ENCODE measurements at places on chromosomes 7 and 10.

DNA sequence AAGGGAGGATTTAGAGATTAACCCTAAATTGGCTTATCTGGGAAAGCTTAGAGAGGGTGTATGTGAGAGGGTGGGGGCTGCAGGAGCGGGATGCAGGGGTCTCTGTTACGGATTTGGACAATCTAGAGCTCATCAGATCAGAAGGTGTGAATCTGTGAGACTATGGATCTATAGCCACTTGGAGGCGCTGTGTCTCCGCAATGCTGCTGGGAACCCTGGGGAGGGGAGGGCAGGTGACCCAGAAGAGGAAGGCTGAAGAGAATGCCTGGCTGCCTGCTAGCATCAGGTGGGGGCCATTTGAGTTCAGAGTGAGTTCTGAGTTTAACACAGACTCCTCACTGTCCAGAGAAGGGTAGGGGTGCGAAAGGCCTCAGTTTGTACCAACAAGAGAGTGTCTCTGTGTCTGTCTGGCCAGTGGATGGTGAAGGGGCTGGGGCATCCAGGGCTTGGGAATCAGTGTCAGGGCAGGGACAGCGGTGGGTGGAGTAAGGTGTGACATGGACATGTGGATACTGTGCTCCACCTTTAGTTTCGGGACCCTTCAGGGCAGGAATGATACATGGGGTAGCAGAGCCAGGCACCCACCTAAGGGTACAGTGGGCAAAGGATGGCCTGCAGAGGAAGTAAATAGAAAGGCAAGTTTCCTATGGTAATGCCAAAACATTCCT, 187.3 kb upstream of the PRSS58 start:
- no peaks in the 10 kb centered on the region for H3K36me3 ChIP-seq
- H3K4me3 ChIP-seq, result no peak overlapping the region
- DNase-seq, result peak; percentile 44
- no peak overlapping the region for H3K27ac ChIP-seq
- H3K4me1 ChIP-seq, result peaks cover 32% of the 10 kb centered on the region
- H3K27me3 ChIP-seq, result no peaks in the 10 kb centered on the region

- H3K4me1 ChIP-seq, result no peaks in the 10 kb centered on the region
- no peak overlapping the region for H3K4me3 ChIP-seq
- H3K36me3 ChIP-seq, result no peaks in the 10 kb centered on the region
- DNase-seq, result no peak
These were observed 493.9 kb downstream of the GLRX3 start for GRCh38 chr10:130630135-130630534.

DNA sequence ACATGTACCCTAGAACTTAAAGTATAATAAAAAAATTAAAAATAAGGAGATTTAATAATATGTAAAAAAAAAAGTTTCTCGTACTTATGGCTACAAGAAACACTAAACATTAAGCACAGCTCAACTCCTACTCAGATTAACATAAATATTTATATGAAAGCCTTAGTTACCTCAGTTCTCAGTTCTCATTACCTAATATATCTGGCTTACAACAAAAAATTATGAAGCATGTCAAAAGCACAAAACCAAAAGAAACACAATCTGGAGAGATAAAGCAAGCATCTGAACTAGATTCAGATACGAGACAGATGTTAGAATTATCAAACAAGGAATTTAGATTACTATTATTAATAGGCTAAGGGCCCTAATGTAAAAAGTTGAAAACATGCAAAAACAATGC, 40.1 kb downstream of the RNF133 start:
- H3K27me3 ChIP-seq, result no peaks in the 10 kb centered on the region
- H3K36me3 ChIP-seq, result no peaks in the 10 kb centered on the region
- DNase-seq, result no peak
- H3K4me3 ChIP-seq, result no peak overlapping the region
- no peaks in the 10 kb centered on the region for H3K4me1 ChIP-seq
- no peak overlapping the region for H3K27ac ChIP-seq

GRCh38 chr10:31158011-31158658, 126.5 kb upstream of the ZNF438 start:
- H3K4me3 ChIP-seq, result no peak overlapping the region
- no peak overlapping the region for H3K27ac ChIP-seq
- no peaks in the 10 kb centered on the region for H3K27me3 ChIP-seq
- no peaks in the 10 kb centered on the region for H3K36me3 ChIP-seq
- no peak for DNase-seq

GRCh38 chr10:58791137-58791536, 278.5 kb downstream of the BICC1 start:
- H3K27me3 ChIP-seq, result no peaks in the 10 kb centered on the region
- no peaks in the 10 kb centered on the region for H3K4me1 ChIP-seq
- DNase-seq, result no peak
- H3K36me3 ChIP-seq, result no peaks in the 10 kb centered on the region
- H3K27ac ChIP-seq, result no peak overlapping the region
- no peak overlapping the region for H3K4me3 ChIP-seq

DNA sequence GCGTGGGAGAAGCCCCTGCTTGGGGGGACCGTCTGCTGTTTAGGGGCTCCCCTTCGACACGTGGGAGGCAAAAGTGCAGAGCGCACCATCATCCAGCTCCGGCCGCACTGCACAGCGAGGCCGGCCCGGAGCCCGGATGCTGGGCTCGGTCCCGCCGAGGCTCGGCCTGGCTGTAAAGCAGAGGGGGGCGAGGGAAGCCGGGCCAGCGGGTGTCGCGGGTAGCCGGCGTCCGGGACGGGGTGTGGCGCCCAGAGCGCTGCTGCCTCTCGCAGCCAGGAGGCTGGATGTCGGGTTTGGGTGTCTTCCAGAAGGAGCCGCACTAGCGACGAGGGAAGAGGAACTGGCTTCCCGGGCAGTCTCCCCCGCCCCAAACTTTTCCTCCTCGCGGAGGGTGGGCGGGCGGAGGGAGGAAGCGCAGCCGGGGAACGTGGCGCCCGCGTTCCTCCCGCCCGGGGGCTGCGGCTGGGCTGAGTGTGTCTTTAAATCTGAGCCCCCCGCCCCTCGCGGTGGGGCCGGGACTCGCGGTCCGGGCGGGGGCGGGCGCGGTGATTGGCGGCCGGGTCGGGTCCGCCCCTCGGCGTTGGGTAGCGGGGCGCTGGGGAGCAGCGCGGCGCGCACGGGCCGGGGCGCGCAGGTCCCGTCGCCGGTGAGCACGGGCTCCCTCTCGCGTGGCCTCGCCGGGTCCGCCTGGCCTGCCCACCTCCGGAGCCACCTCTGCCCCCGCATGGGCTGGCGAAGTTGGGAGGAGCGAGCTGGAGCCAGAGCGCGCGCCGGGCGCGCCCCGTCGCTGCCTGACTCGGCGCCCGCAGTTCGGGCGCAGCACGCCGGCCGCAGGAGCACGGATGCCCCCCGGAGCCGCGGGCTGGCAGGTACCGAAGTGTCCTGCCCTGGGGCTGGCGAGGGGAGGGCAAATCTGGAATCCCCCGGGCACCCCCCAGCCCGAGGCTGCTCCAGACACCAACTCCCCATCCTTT, at the start of gene PALD1:
TSS of gene PALD1 (plus strand) at position 577 of the 974 bp plus-strand sequence. CDS start 47,185 bp downstream, outside the sequence.
- peaks cover 19% of the 10 kb centered on the region for H3K27me3 ChIP-seq
- peaks cover 49% of the 10 kb centered on the region for H3K4me1 ChIP-seq
- peak within 1 kb of the TSS; percentile 86 for H3K27ac ChIP-seq
- peak; percentile 64 for DNase-seq
- H3K4me3 ChIP-seq, result peak within 1 kb of the TSS; percentile 75
- H3K36me3 ChIP-seq, result no peaks in the 10 kb centered on the region

GRCh38 chr7:28354601-28355402, 57.5 kb upstream of the CREB5 start:
- peaks cover 3% of the 10 kb centered on the region for H3K4me1 ChIP-seq
- DNase-seq, result no peak
- H3K27ac ChIP-seq, result no peak overlapping the region
- H3K27me3 ChIP-seq, result peaks cover 4% of the 10 kb centered on the region
- H3K36me3 ChIP-seq, result no peaks in the 10 kb centered on the region
- H3K4me3 ChIP-seq, result no peak overlapping the region

- H3K4me1 ChIP-seq, result peaks cover 28% of the 10 kb centered on the region
- no peak for DNase-seq
- peaks cover 46% of the 10 kb centered on the region for H3K36me3 ChIP-seq
These were observed 37.1 kb downstream of the XPNPEP1 start for GRCh38 chr10:109886037-109886780.

- no peak for DNase-seq
- H3K27ac ChIP-seq, result no peak overlapping the region
- peaks cover 5% of the 10 kb centered on the region for H3K4me1 ChIP-seq
- H3K36me3 ChIP-seq, result no peaks in the 10 kb centered on the region
These were observed 13.0 kb upstream of the CHST15 start for GRCh38 chr10:124106241-124106879.

DNA sequence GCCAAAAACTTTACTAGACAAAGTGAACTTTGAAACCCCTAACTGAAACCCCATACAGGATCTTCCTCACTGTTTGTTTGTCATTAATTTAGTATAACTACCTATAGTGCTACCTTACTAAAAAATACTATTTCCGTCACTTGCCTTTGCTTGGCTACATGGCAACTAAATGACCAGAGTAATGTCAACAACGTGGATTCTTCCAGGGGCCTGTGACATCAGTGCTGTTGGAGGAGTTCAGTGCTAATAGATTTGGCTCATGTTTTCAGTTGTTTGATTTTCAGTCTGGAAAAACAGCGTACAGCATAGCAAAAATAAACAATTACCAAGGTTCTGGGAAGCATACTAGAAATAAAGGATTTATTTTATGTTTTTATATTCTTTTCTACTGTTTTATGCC, 3.0 kb upstream of the ASB15 start:
- peaks cover 7% of the 10 kb centered on the region for H3K27me3 ChIP-seq
- H3K4me3 ChIP-seq, result no peak overlapping the region
- H3K4me1 ChIP-seq, result no peaks in the 10 kb centered on the region
- H3K27ac ChIP-seq, result no peak overlapping the region
- H3K36me3 ChIP-seq, result no peaks in the 10 kb centered on the region
- DNase-seq, result no peak

DNA sequence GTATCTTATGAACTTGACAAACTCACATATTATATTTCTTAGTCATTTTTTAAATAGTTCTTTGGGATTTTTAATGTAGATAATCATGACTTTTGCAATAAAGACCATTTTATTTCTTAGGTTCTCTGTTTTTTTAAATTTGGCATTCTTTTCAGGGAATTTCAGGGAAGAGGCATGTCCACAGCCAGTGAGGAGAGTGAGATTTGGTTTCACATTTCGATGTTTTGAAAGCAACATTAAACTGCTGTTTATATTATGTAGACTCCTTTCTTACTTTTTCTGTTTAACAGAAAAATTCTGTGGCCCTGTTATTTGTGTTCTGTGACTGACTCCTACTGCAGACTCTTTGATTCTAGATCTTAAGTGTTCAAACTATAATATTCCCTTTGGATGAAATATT, 153.7 kb downstream of the FAM107B start:
- DNase-seq, result no peak
- no peak overlapping the region for H3K27ac ChIP-seq
- no peaks in the 10 kb centered on the region for H3K27me3 ChIP-seq
- H3K4me3 ChIP-seq, result no peak overlapping the region
- no peaks in the 10 kb centered on the region for H3K36me3 ChIP-seq

GRCh38 chr10:123402656-123403055, 248.5 kb downstream of the BUB3 start:
- H3K4me3 ChIP-seq, result no peak overlapping the region
- H3K27ac ChIP-seq, result no peak overlapping the region
- H3K27me3 ChIP-seq, result no peaks in the 10 kb centered on the region
- DNase-seq, result no peak
- peaks cover 2% of the 10 kb centered on the region for H3K4me1 ChIP-seq
- H3K36me3 ChIP-seq, result no peaks in the 10 kb centered on the region

GRCh38 chr7:47601881-47602249, 20.0 kb upstream of the TNS3 start:
- H3K36me3 ChIP-seq, result peaks cover 5% of the 10 kb centered on the region
- no peaks in the 10 kb centered on the region for H3K27me3 ChIP-seq
- peak overlapping the region; percentile 13 for H3K27ac ChIP-seq
- no peak for DNase-seq
- no peak overlapping the region for H3K4me3 ChIP-seq

Data from activated naive CD8-positive, alpha-beta T cell treated with anti-CD3 and anti-CD28 coated beads, Interleukin-2, amount 50 U/mL, for 24 hours (primary cell).